Activated naive CD4-positive, alpha-beta T cell treated with anti-CD3 and anti-CD28 coated beads, Interleukin-2, amount 50 U/mL, for 72 hours (primary cell): ENCODE measurements at places on chromosomes 1 and 21. TPM values are rescaled to one million over a fixed set of nuclear protein-coding genes. Genes with fewer than 3 reads are reported as not detected.

Gene TCEA3
- total RNA-seq: 10.5 TPM

Gene CHIA
- total RNA-seq: 0.25 TPM

Gene LCE2A
- not detected for total RNA-seq

Gene PACC1
- 16.9 TPM for total RNA-seq

DNA sequence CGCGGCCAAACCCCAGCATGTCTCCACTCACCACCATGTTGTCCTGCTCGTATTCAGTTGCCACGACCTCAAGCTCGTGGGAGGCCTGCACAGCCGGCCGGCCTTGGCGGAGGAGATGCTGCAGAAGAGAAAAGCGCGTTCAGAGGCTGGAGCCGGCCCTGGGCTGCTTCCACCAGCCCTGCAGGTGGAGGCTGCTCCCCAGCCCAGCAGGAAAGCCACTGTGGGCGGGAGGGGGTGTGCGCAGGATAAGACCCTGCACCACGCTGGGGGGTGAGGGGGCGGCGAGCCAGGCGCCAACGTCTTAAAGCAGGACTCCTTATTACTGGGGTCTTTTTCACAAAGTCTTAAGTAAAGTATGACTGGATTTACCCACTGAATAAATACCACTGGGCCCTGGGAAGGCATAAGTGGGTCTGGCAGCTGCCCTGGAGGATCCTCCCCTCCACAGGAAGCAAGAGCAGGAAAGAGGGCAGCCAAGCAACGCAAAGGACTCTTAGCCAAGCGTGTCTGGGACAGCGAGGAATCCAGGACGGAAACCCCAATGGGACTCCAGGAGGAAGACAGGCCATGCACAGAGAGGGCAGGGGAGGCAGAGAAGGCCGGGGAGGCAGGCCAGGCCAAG, 104.8 kb downstream of the NPHP4 start:
- no peak for DNase-seq

- no peak for DNase-seq
Observed at GRCh38 chr1:109396871-109397580, 692 bp downstream of the SORT1 start.

DNA sequence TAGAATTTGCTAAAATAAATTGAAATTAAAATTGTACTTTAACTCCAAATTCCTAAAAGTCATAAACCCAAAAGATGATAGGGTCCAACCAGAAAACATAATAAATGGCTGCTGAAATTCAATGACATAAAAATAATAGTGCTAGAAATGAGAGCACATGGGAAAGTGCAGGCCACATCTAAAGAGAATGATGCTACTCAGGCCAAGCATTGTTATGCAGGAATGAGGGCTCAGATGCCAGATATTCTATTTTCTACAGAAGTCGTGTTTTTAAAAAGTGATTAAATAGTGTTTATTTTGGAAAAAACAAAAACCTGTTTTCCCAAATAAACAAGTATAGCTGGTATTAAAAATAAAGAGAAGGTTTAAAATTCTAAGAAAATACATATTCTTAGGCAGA, 234.4 kb downstream of the KCNT2 start:
- DNase-seq: no peak

- no peak for DNase-seq
Observed at GRCh38 chr1:237145379-237146135, 103.6 kb downstream of the RYR2 start.

- DNase-seq: no peak
Observed at GRCh38 chr1:70429757-70430156, 18.7 kb downstream of the CTH start.

DNA sequence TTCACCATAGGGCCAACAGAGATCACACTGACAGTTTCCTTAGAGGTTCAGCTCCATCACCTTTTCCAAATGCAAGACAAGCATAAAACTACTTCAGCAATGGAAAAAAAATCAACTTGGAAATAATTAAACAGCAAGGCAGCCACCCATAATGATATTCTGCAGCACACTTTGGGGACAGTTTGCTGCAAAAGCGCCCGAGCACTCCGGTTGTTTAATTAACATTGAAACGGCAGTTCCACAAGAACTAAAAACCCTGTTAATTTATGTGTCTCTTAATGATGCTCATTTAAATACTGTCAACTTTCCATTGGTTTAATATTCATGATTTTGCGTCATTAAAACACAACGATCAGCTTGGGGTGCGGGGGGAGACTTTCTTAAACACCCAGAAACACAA, 153.2 kb downstream of the ELAVL4 start:
- DNase-seq: no peak

DNA sequence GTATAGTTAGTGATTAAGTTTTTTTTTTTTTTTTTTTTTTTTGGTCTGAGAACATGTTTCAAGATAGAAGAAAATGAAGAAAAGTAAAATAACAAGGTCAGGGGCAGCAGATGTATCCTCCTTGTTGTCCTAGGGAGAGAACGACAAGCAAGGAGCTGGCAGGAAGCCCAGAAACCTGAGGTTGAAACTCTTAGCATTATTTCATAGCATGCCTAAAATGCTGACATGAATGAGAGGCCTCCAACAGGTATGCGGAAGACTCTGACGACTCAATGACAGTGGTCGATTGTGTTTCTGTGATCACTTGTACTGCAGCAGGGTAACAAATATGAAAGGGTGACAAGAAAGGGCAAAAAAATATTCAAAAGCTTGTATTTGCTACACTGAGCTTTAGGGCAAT, 415.9 kb downstream of the PLA2G4A start:
- no peak for DNase-seq

DNA sequence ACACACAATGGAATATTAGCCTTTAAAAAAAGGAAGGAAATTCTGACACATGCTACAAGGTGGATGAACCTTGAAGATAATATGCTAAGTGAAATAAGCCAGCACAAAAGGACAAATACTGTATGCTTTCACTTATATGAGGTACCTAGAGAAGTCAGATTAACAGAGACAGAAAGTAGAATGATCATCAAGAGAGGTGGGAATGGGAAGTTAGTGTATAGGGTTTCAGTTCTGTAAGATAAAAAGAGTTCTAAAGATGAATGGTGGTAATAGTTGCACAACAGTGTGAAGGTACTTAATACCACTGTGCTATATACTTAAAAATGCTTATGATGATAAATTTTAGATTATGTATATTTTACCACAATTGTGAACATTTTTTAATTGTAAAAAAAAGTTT, 7.2 kb downstream of the RPAP2 start:
- no peak for DNase-seq

GRCh38 chr1:65207317-65207716, 59.3 kb downstream of the AK4 start:
- DNase-seq: no peak

GRCh38 chr1:58836408-58836807, 52.6 kb upstream of the JUN start:
- no peak for DNase-seq

- no peak for DNase-seq
Observed at GRCh38 chr1:201140235-201140940, 13.4 kb upstream of the ASCL5 start.

GRCh38 chr1:109542657-109543056, 3.0 kb downstream of the GPR61 start:
- DNase-seq: no peak

- DNase-seq: no peak
Observed at GRCh38 chr1:181033799-181034451, at the start of gene MR1. TSS of gene MR1 (plus strand) at chr1:181033983. CDS start at chr1:181034008, 25 bp downstream.
